Suppressor macrophage (primary cell): ENCODE measurements at places on chromosomes 3 and 15.

DNA sequence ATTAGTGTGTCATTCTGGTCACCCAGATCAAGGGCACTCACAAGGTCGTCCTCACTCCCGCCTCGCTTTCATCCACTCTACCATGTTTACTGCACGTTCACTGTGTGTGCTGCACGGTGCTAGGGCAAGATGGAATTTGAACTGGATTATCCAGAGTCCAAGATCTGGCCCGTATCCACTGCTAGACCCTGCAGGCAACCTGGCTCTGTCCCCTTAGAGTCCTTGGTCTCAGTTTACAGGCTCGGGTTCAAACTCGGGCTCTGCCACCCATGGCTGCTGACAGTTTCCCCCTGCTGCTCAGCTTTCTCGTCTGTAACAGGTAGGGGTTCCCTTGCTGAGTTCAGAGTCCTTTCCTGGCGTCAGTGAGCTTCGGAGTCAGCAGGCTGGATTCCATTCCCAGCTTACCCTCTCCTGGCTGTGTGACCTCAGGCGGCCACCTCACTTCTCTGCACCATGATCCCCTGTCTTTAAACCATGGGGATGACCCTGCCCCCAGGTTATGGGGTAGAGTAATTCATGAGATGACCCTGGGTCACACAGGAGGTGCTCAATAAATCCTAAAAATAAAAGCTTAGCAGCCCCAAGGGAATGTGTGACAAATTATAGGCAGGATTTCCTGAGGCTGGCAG lies 79.6 kb upstream of the SLC6A6 start:
- DNase-seq: no peak

DNA sequence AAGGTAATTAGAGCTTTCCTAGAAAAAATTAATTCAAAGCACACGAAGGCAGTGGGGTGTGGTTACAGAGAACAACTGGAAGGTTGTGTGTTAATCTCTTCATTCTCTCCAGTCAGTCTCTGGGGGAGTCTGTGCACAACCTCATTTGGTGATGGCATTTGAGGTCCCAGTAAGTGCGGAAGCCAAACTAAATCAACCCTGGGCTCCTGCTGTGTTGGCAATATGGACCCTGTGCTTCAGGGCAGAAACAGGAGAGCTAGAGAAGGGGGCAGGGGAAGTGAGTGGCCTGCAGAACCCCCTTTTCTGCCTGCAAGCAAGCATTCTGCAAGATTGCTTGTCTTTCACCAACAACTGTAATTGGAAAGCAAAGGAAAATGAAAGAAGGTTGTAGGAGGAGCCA lies 195.9 kb upstream of the ST8SIA2 start:
- DNase-seq: no peak

GRCh38 chr15:33001926-33002325 lies 192.6 kb downstream of the FMN1 start:
- DNase-seq: no peak

- DNase-seq: no peak
Observed at GRCh38 chr3:116423374-116423773, 21.9 kb downstream of the LSAMP start.

DNA sequence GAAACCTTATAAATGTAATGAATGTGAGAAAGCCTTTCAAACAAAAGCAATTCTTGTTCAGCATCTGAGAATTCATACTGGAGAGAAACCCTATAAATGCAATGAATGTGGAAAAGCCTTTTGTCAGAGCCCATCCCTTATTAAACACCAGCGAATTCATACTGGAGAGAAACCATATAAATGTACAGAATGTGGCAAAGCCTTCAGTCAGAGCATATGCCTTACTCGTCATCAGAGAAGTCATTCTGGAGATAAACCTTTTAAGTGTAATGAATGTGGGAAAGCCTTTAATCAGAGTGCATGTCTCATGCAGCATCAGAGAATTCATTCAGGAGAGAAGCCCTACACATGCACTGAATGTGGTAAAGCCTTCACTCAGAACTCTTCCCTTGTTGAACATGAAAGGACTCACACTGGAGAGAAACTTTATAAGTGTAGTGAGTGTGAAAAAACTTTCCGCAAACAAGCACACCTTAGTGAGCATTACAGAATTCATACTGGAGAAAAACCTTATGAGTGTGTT lies 5.3 kb downstream of the ZNF501 start:
- no peak for DNase-seq

- DNase-seq: no peak
Observed at GRCh38 chr3:141231952-141232823, 563 bp downstream of the PXYLP1 start.

GRCh38 chr3:10142707-10143560 lies 1.4 kb downstream of the VHL start:
- peak; percentile 55 for DNase-seq

DNA sequence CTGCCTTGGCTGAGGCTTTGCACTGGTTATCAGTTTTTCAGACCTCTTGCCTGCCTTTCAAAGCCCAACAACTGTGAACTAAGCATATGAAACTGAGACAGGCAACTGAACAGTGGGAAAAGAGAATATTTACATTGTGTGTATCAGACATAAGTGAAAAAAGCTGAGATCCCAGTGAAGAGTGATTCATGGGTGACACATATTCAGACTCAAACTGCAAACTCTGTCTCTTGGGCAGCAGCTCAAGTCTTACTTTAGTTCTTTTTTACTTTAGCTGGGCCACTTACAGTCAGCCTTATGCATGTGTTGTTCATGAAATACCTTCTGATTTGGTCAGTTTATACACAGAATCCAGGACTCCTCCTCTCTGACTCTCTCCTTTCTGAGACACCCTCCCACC lies 19.2 kb downstream of the SUCLG2 start:
- DNase-seq: no peak

DNA sequence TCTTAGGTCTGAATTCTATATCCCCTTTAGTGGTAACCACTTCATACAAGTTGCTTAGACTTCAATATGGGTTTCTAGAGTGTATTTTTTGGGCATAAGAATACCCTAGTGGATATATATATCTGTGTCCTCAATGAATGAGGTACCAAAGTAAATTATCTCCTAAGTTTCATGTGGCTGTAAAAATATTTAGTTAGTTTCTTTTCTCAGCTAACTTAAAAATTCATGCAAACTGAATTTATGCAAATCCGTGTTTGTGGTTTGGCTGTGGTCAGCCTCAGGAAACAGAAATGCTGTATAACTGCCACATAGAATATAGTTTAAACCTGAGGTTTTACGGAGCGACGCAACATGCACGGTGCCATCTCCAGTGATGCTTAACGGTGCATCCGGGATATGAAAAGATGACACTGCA lies 80.3 kb downstream of the PEX5L start:
- DNase-seq: no peak

DNA sequence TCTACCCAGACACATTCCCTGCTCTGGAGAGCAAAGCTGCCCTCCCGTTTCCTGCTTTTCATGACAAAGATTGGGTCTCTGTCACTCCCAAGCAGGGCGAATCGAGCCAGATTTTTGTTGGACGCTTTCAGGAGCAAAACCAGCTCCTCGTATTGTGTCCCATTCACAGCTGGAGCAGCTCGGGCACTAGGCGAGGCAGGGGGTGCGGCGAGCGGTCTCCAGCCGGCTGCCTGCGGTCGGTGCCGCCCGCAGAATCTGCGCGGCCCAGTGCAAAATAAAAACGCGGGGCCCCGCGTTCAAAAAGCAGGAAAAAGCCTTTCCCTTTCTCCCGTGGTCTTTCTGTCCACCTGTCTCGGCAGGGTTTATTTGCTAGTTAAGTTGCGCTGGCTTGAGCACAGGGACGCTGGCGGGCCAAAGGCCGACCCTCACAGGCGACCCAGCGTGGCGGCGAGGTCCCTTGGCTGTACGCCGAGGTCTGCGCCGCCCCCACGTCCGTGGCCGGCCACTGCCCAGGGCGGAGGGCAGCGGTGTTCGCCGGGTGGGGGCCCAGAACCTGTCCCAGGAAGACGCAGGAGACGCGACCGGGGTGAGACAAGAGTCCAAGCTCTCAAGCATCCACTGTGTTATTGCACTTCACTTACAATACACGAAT lies 71.2 kb downstream of the CYP19A1 start:
- peak; percentile 66 for DNase-seq

DNA sequence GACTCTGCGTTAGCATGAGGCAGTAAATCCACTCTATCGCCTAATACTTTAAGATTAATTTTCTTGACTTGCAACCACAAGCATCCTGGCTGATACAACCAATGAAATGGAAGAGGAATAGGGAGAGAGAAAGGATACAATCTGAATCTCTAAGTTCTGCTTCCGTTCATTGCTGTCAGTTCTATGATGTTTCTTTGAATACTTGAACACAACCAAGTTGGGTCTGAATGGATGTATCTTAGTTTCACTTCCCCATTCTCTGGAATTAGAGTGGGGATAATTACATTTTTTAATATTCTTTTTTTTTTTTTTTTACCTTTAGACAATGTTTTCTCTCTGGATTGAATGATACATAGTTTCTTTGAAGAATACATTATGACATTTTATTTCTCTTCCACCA lies 22.9 kb downstream of the PDE8A start:
- peak; percentile 79 for DNase-seq

DNA sequence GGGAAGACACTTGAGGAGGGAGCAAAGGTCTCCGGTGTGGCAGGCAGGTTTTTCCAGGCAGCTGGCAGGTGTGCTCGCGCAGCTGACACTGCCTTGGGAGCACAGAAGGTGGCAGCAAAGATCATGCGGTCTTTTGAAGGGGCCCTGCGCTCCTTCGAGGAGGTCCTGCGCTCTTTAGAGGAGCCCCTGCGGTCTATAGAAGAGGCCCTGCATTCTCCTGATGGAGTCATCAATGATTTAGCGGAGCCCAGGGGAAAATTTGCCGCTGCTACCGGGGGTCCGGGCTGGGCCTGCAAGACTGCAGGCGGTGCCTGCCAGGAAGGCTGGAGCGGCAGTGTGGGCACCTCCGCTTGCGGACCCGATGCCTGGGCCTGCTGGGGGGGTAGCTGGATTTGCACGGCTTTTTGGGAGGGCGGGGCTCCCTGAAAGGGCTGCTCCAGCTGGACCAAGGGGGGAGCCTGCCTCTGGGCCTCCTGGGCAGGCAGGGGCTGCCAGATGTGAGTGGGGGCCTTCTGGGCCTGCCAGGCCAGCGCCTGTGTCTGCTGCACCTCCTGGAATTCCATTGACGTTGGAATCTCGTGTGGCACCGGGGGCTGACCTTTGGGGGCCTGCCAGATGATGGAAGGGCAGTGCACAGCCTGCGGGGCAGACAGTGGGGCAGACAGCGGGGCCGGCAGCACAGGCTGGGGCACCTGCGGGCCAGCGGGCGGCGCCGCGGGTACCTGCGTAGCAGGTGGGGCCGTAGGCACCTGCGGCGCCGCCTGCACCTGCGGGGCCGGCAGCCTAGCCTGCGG lies 2.1 kb downstream of the MAGEL2 start:
- no peak for DNase-seq

- peak; percentile 76 for DNase-seq
Observed at GRCh38 chr3:156674911-156675829, 780 bp downstream of the TIPARP start.
